ENCODE measurements at places on chromosomes 16 and 17.

- no peak for DNase-seq
Measured at GRCh38 chr16:90011908-90012501, 7.3 kb downstream of the DBNDD1 start.

GRCh38 chr17:79558091-79558900 is 52.6 kb downstream of the RBFOX3 start:
- DNase-seq = no peak

DNA sequence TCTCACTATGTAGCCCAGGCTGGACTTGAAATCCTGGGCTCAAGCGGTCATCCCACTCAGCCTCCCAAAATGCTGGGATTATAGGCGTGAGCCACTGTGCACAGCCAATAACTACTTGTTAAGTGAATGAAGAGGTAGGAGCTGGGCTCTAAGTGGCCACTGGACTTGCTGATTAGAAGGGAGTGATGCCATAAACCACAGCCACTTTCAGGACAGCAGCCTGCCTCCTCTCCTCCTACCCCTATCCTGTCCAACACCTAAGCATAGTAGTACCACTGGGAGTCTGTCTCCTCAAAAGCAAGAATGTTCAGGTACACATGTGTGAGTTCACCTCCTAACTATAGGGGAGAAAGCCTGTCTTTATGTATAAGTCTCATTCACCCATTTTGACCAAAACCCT is 12.2 kb upstream of the COG7 start:
- no peak for DNase-seq

- peak; percentile 89 for DNase-seq
Measured at GRCh38 chr16:75251280-75252048, at the start of gene BCAR1. TSS of gene BCAR1 (minus strand) at chr16:75251624. CDS start at chr16:75251482, 142 bp downstream.

DNA sequence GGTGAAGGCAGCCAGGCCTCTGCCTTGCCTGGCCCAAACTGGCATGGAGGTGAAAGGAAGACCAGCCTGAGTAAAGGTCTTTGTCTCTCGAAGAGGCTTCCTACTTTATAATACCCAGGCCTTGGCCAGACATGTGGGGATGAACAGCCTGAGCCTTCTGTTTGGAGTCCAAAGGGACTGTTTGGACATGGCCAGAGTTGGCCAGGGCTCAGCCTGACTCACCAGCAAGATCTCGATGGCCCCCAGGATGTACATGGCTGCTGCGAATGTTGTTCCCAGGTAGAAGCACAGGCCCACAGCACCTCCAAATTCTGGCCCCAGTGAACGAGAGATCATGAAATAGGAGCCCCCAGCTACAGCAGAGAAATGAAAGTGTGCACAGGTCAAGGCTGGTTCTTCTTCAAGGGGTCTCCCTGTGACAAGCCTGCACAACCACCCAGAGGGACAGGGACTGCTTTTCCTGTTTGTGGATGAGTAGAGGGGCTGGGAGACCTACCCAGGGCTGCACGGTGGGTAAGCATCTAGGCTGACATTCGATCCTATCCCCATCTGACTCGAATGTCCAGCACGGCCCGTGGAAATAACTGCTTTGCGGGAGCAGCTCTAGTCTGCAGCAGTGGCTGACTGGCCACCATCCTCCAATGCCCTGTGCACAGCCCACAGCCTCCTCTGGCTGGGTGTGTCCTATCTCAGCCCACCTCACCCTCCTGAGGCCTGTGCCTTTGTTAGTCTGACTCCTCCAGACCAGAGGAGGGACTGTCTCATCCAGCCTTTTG is 10.7 kb upstream of the LCAT start:
- DNase-seq = no peak

GRCh38 chr17:82439829-82440365 is 10.7 kb downstream of the CYBC1 start:
- DNase-seq = no peak

DNA sequence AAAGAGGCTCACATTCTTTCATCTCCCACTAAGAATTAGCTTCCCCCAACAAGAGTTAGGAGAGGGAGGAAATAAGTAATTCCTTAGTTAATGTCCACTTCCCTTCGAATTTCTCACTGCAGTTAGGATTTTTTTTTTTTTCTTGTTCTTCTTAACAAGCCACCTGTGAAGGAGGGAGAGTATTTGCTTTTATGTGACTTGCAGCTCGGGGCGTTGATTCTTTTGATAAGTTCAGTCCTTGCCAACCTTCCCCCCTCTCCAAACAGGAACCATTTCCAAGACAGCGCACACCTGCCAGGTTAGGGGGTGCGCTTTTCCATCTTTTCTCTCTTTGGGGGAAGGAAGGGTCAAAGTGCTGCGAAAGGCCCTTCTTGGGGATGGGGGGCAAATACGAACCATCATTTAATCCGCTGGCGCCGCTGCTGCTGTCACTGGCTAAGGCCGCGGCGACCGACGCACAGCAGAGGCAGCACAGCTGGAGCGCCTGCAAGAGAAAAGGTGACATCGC is 758 bp downstream of the ADAMTS18 start:
- DNase-seq = no peak

- no peak for DNase-seq
Measured at GRCh38 chr16:11308493-11309283, 27.6 kb upstream of the PRM1 start.

GRCh38 chr17:40938981-40939380 is 1.5 kb upstream of the KRT23 start:
- DNase-seq = no peak

DNA sequence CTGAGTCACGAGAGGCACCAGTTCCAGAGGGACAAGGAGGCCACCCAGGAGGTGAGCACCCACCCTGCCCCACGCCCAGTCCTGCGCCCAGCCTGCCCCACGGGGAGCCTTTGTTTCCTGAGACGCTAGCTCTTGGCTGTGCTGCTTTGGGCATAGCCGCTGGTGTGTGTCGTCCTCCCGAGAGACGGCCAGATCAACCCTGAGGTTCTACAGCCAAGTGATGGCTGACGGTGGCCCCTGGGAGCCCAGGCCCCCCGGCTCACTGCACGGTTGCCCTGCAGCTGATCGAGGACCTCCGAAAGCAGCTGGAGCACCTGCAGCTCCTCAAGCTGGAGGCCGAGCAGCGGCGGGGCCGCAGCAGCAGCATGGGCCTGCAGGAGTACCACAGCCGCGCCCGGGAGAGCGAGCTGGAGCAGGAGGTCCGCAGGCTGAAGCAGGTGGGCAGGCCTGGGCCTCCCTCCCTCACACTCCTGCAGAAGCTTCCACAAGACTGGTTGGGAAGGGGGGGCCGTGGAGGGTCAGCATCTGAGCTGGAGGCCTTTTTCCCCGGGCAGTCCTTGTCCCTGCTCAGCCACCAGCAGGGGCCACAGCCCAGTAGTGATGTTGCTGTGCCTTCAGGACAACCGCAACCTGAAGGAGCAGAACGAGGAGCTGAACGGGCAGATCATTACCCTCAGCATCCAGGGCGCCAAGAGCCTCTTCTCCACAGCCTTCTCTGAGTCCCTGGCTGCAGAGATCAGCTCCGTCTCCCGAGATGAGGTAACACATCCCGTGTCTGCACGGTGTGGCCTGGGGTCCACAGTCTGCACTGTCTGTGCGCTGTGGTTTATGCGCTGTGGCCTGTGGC is 7.4 kb upstream of the CAPN15 start:
- no peak for DNase-seq

- peak; percentile 15 for DNase-seq
Measured at GRCh38 chr16:49440156-49441065, 66.8 kb downstream of the C16orf78 start.

DNA sequence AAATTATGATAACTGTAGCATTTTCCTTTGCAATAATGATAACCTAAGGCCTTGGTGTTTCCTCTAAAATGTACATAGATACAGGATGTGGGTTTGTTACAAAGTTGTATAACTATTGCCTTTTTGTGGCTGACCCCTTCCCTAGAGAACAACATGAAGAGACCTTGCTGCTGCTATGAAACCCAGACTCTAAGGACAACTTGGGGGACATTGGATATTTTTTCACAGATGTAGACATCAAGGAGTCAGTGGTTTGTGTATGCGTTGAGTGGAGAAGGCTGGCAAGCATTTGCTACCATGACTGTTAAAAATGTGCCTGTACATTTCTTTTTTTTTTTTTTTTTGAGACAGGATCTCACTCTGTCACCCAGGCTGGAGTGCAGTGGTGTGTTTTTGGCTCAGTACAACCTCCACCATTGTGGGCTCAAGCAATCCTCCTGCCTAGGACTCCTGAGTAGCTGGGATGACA is 12.3 kb downstream of the HMOX2 start:
- no peak for DNase-seq

GRCh38 chr16:81519301-81520150 is 74.9 kb downstream of the CMIP start:
- DNase-seq = no peak

- DNase-seq = no peak
Measured at GRCh38 chr17:20999841-21000532, 42.8 kb downstream of the USP22 start.

- no peak for DNase-seq
Measured at GRCh38 chr17:57375040-57375769, 118.9 kb downstream of the MSI2 start.

DNA sequence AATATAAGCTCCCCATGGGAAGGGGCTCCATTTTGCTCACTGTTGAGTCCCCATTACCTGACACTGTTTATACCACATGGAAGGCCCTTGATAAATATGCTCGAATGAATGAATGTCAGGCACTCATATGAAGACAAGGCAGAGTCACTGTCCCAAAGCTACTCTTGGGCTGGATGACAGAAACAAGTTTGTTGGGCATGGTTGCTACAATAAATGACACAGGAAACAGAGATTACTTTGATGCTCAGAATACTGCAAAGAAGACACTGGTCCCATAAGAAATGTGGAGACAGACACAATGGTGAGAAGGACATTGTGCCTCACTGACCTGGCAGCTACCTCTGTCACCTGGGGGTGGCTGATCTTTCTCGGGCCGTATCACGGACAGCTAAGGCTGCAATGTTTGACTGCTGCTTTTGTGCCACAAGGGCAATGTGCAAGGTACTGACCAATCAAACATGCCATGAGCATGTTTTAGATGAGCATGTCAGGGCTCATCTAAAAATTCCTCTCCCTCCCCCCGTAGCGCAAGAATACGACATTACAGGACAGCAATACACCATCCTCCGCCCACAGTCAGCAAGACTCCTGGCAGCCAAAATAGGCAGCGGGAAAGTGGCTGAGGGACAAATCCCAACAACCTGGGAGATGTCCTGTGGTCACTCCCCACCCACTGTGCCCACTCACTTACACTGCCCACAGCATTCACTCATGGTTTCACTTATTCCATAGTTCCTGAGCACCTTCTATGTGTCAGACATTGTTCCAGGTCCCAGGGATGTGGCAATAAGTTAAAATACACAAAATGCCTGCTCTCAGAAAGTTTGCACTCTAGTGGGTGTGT is 5.0 kb downstream of the PIK3R6 start:
- no peak for DNase-seq

DNA sequence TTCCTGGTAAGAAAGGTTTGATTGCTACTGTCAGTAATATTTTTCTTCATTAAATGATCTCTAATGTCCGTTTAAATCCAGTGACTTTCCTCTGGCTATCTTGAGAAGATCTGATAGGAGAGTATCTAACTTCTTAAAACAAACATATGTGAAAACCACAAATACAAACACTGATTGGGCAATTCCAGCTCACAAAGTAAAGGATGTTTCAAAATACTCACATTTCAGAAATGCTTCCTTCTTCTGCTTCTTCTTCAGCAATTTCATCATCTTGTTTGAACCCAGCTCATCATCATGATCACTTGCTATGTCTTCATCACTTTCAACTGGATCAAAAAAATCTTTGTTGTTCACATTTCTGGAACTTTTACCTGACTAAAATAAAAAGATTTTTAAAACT is 64.3 kb upstream of the RBL2 start:
- no peak for DNase-seq

DNA sequence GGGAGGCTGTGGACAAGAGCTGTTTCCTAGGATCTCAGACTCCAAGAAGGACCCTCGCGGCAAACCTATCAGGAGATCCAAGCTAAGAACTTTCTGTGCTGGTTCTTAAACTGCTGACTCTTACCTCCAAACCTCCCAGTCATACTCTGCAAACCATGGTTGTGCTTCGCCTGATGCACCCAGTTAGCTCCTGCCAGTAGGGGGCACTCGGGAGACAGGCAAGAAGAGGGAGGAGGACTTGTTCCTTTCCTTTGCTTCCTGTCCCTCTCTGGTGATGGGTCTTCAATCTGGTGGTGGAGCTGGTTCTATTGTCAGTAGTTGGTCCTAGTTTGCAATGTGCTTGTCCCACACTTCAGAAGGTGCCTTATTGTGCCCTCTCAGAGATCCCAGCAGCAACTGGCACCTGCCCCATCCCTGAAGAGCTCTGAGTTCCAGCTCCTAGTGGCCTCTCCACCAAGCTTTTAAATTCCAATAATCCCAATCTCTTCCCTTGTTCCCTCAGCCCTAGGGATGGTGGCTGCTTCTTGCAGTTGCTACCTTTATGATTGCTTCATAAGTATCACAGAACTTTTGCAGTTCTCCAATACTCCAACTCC is 113.5 kb upstream of the RPL38 start:
- DNase-seq = peak; percentile 78

- no peak for DNase-seq
Measured at GRCh38 chr17:27882162-27882840, 10.9 kb downstream of the LYRM9 start.

- DNase-seq = no peak
Measured at GRCh38 chr17:65727246-65727645, 165.8 kb upstream of the AXIN2 start.

Data from A673 (cell line).